Activated naive CD8-positive, alpha-beta T cell treated with anti-CD3 and anti-CD28 coated beads for 36 hours (primary cell): ENCODE measurements at places on chromosomes 7 and 10.
A peak's percentile ranks its signal among the peaks of the same experiment; 100 is the strongest.

- no peak for DNase-seq
Observed at GRCh38 chr7:87960239-87960638, 26.2 kb downstream of the ADAM22 start.

- no peak for DNase-seq
Observed at GRCh38 chr10:23543691-23544380, 105.0 kb downstream of the OTUD1 start.

DNA sequence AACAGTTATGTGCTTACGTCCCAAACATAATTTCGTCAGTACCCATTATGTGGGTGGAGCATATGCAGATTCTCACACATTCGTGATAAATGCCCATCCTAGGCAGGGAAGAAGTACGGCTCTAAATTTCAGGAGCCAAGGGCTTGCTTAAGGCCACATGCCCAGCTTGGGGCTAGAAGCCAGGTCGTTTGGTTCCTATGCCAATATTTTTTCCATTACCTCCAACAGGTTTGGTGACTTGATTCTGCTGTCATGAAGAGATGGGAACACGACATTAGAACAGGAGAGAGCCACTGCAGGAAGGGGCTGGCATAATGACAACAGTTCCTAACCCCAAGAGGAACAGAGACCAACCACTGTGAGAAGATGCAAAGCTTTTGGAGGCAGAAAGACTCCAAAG, 85.1 kb downstream of the HIPK2 start:
- no peak for DNase-seq

DNA sequence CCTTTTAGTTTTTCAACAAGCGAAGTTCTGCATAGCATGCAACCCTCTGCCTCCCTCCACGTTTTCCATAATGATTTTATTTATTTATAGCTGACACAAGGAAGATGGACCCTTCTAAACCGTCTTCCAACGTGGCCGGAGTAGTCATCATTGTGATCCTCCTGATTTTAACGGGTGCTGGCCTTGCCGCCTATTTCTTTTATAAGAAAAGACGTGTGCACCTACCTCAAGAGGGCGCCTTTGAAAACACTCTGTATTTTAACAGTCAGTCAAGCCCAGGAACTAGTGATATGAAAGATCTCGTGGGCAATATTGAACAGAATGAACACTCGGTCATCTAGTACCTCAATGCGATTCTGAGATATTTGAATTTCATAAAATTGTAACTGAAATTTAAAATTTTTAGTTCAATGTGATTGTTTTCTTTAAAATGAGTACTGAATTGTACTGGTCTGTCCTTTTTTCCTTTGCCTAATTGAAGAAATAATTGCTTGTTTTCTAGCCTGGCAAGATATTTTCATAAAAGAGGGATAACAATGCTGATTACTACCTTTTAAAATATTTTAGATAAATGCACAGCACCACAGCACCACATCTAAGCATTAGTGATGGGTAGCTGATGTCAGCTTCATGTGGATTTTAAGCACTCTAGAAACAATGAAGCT, 41.5 kb upstream of the SLC39A12 start:
- DNase-seq = no peak

DNA sequence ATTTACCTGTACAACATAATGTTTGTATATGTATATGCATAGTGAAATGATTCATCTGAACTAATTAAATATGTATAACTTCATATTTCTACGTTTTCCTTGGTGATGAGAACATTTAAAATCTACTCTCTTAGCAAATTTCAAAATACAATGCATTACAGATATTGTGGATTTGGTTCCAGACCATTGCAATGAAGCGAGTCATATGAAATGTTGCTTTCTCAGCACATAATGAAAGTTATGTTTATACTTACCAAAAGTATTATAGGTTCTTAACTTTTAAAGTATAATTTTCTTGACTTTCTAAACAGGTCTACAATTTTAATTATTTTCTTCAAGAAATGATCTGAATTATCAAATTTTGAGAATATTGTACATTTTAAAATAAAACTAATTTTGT, 189.2 kb downstream of the CSTF2T start:
- no peak for DNase-seq

- DNase-seq = peak; percentile 24
Observed at GRCh38 chr10:105017116-105017515, 376.0 kb downstream of the SORCS3 start.

DNA sequence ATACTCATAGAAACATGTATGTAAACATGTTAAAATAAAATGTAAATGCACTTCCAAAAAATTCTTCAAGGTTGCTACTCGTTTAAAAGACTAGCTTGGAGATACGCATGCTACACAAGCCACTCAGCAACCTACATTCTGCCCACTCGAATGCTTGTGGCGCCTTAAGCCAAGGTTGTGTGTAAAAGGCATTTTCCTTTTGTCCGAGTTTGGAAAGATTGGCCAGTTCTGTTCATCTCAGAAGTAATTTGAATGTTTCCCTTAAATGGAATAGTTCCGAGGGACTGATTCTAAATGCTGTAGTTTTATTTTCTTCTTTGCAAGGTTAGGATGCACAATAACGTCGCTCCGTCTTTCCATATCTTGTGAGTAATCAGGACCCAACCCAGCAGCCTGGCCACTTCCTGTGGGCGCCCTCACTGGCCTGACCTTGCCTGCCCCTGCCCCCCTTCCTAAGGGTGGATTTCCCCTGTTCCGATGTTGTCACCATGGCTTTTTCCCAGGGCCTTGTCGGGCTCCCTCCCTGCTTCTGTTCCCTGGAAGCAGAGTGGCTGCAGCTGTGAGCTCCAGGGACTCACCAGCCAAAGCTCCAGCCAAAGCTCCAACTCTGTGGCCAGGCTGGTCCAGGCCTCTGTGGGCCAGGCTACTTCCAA, 70.6 kb downstream of the PTPRE start:
- DNase-seq = no peak

GRCh38 chr7:82257118-82257695, 186.4 kb downstream of the CACNA2D1 start:
- no peak for DNase-seq

DNA sequence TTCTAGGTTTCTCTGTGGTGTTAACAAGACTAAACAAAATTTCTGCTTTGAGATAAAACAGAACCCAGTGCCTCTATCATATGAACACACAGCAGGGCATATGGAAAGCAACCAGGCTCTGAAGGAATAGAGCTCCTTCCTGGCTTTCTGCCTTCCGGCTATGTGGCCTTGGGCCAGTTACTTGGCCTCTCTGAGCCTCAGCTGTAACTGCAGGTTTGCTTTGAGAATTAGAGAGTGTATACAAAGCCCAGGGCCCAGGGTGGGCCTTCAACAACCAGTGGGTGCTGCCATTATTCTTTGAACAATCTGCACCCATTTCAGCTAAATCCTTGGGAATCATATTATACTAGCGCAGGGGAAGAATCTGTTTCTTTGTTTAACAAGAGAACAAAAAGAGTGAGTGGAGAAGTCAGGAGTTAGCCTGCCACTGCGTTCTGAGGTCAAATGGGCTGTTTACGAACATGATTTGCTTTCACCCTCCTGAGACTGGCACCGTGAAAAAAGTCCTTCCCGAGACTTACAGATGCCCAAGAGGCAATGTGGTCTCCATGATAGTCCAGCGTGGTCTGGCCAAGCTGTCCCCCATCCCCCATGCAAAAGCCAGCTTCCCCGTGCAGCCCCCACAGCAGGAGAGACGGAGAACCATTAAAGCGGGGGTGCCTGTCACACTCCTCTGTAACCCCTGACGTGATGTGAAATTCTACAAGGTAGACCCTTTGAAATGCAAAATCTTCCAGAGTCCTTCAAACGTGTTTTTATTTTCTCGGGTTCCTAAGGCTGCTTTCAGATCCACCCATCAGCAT, 4.9 kb downstream of the FAM53B start:
- no peak for DNase-seq

DNA sequence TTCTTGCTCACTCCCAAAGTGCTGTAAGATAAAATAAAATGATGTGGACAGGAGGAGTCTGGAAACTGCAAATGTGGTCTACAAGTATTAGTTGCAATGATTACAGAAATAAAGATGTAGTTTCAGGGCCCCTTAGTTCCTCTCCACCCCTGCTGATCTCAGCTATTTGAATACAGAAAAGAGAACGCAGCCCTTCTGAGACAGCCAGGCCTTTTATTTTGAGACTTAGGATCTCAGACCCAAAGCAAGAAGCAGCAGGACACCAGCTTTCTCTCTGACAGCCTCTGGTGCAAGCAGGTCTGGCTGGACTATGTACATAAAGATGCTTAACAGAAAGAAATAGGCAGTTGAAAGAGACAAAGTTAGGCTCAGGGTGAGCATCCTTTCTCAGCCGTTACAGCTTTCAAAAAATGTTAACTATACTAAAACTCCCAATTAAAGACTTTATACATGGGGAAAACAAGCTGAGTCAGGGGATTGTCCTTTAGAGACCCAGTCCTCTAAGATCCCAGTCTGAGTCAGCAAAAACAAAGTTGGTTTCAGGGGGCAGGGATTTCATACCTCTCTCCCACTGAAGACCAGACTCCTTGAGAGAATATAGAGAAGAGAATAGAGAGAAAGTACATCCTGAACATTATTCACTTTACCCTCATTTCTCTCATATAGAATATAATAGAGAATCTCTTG, 220.4 kb downstream of the TMEM178B start:
- no peak for DNase-seq

GRCh38 chr10:99630433-99630832, 10.2 kb upstream of the SLC25A28 start:
- no peak for DNase-seq

DNA sequence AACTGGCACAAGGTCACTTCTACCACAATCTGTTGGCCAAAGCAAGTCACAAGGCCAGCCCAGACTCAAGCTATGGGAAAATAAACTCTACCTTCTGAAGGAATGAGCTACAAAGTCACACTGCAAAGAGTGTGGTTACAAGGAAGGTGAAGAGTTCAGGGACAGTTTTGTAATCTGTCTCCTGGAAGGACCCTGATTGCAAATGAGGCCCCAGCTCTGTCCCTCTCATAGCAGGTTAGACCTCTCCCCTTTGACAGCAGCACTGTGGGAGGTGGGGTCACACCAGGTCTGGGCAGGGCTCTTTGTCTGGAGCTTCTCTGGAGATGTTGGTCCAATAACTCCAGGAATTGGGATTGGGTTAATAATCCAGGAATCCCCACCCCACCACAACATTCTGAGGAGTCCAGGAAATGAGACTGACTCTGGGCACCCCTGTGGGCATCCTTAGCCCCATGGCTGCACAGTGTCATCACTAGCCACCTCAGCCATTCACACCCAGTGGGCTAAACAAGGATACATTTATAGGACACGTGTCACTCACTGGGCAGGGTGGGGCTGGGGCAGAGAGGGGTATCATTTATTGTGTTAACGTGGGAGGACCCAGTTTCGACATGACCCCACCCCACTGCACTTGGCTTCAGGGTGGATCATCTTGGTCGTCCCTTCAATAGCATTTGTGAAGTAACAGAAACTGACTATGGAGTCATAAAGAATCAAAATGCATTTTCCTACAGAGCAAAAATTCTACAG, 23.7 kb upstream of the C10orf105 start:
- no peak for DNase-seq

GRCh38 chr10:127871631-127872010, 21.1 kb downstream of the CLRN3 start:
- no peak for DNase-seq

DNA sequence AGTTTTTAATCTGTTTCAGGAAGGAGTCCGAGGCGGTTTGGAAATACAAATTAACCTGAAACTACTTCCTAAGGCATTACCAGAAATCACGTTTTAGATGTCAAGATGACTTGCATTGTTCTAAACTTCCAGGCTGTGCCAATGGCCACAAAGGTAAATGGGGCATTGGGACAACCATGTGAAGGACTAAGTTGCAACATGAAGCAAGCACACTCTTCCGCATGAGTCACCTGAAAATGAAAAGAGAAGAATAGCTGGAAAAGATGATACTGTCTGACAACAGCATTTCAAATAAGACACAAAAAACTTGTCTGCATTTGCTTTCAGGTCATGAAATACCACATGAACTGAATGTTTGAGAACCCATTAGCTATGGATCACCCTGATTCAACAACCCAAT, 262.1 kb downstream of the AHR start:
- DNase-seq = no peak
